Vein endothelial cell (primary cell): ENCODE measurements at places on chromosomes 2 and 18. TPM values are rescaled to one million over a fixed set of nuclear protein-coding genes. Genes with fewer than 3 reads are reported as not detected.

Gene CXCR1
- not detected in 2 replicates for total RNA-seq

Gene NAPG
- 34.9 and 51.0 TPM in 2 replicates for total RNA-seq

Gene DPP4
- 10.3 and 16.0 TPM in 2 replicates for total RNA-seq

Gene SIX3
- total RNA-seq = not detected in 2 replicates

Gene DNAJC5G
- 0.19 and 0.98 TPM in 2 replicates for total RNA-seq
